Stimulated activated CD4-positive, alpha-beta T cell treated with anti-CD3 and anti-CD28 coated beads, Interleukin-1b, Interleukin-23, amount 100 ng/mL, for 24 hours (primary cell): ENCODE measurements at places on chromosomes 3 and 15.

- DNase-seq, result no peak
Observed at GRCh38 chr3:184549796-184550577, 11.6 kb upstream of the EPHB3 start.

- no peak for DNase-seq
Observed at GRCh38 chr3:66348704-66349103, 127.9 kb downstream of the SLC25A26 start.

DNA sequence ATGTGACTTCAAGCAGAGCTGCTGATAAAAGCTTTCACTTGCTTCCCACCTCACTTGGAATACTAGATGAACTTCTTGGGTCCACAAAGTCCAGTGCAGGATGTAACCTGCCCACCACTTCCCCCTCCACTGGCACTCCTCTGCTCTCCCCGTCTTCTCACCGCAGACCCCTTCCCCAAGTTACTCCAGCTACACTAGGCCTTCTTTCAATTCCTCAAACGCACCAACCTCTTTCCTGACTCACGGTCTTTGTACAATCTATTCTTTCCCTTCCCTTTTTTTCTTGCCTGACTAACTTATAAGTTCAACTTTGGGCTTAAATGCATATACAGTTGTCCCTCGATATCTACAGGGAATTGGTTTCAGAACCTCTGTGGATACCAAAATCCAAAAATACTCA is 5.2 kb upstream of the ATP13A3 start:
- DNase-seq, result no peak

- DNase-seq, result no peak
Observed at GRCh38 chr15:57945616-57946015, 119.9 kb downstream of the ALDH1A2 start.

GRCh38 chr3:4270720-4271119 is 32.4 kb upstream of the SETMAR start:
- no peak for DNase-seq

GRCh38 chr15:95162069-95162468 is 930.7 kb downstream of the MCTP2 start:
- no peak for DNase-seq

GRCh38 chr3:187954873-187955586 is 198.9 kb upstream of the LPP start:
- DNase-seq, result no peak

GRCh38 chr3:13221491-13222061 is 148.3 kb upstream of the IQSEC1 start:
- no peak for DNase-seq

DNA sequence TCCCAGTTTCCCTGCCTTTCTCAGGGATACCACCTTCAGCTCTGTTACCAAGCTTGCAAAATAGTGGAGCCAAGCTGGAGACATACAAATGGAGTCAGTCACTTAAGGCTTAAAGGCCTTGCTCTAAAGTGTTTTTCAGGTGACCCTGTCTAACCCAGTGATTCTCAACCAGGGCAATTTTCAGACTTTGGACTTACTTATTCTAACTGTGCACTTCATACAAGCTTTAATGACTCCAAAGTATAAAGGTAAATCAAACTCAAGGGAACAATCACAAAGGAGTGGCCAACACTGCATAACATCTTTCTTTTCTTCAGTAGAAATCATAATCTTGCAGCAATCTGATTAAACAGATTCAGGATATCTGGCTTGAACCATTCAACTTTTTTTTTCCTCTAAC is 9.4 kb downstream of the ANO10 start:
- no peak for DNase-seq

- DNase-seq, result no peak
Observed at GRCh38 chr15:100158356-100158755, 183.4 kb downstream of the ADAMTS17 start.

- DNase-seq, result no peak
Observed at GRCh38 chr3:125481786-125482185, 38.2 kb downstream of the SNX4 start.

GRCh38 chr15:31136016-31136415 is 34.5 kb upstream of the TRPM1 start:
- DNase-seq, result no peak

GRCh38 chr3:8494327-8494726 is 7.3 kb upstream of the LMCD1 start:
- no peak for DNase-seq

GRCh38 chr15:100818927-100819326 is 60.7 kb upstream of the ALDH1A3 start:
- no peak for DNase-seq

DNA sequence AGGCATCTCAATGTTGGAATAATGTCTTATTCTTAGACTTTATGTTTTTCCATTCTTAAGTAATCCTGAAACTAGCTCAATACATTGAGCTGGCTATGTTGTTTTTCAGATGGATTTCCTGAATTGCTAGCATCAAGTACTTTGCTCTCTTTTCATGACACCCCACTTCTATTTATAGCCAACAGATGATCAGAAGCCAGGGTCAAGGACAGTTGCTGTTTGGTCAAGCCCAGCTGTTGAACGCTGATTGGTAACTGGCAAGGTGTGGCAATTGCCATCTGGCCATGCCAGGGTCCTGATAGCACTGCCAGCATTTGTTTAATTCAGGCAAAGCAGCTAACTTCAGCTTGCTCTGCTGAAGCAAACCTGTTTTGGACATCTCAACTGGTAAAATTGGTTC is 46.2 kb upstream of the PLCL2 start:
- no peak for DNase-seq

DNA sequence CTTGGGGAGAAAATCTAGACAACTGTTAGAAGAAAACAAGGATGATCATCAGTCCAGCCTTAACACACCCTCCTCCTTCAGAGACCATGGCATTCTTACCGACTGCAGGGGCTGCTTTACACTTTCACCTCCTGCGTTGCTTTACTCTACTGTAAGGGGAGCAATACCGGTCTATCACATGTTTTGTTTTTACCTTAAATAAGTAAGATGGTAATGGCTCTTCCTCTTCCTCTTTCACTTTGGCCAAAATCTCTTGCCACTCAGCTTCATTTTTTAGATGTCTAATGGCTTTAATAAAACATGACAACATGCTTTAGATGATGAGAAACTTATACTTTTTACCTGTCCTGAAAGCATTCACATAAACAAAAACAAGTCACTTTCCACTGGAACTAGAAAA is 33.4 kb upstream of the STIMATE start:
- DNase-seq, result no peak

- no peak for DNase-seq
Observed at GRCh38 chr3:55742022-55742831, 255.1 kb upstream of the WNT5A start.

- no peak for DNase-seq
Observed at GRCh38 chr3:185961675-185962232, 23.9 kb upstream of the TRA2B start.

DNA sequence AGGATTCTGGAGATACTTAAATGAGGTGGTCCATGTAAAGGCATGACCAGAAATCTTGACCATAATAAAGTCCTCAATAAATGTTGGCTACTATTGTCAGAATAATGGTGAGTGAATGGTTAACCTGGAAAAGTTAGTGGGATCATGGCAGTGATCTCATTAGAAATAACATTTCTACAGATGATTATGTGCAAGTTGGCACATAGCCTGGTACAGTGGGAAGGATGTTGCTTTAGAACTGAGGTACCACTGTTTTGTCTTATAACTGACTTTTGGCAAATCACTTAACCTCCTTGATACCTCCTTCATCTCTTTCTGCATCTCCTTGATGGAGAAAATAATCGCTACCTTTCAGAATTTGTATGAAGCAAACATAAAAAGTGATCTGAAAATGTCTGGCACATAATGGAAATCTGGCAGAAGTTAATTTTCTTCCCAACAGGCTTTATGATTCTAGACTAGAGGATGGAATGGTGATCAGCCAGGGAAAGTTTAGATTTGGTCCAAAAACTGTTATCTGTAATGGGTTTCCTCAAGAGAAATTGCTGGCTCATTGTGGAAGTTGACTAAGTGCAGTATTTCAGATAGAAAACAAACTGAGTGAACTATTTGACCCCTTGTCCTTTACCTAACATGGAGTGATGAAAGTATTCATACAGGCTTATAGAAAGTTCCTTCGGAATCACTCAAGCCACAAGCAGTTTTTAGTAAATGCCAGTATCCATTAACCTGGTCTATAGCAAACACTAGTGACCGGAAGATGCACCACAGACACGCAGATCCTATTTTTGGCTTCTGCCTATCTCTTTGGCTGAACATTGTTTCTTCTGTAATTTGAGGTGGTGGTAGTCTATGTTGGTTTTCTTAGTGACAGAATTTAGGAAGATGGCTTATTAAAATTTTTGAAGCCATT is 449.6 kb upstream of the TGFBR2 start:
- no peak for DNase-seq

GRCh38 chr15:93030430-93031102 is 58.4 kb downstream of the RGMA start:
- DNase-seq, result peak; percentile 37

DNA sequence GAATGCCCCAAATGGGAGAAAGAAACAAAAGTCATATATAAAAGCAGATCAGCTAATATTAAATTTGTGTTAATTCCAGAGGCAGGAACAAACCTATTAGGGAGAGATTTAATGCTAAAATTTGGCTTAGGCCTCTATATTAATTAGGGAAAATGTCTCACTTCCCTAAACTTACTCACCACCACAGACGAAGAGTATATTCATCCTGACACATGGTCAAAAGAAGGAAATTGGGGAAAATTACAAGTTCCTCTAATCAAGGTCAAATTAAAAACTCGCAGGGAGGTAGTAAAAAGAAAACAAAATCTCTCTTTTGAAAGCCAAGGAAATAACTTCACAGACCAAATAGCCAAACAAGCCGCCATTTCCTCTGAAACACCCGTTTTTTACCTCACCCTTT is 32.2 kb downstream of the GRM2 start:
- DNase-seq, result no peak

- DNase-seq, result no peak
Observed at GRCh38 chr3:135896613-135897012, 68.9 kb upstream of the PPP2R3A start.

DNA sequence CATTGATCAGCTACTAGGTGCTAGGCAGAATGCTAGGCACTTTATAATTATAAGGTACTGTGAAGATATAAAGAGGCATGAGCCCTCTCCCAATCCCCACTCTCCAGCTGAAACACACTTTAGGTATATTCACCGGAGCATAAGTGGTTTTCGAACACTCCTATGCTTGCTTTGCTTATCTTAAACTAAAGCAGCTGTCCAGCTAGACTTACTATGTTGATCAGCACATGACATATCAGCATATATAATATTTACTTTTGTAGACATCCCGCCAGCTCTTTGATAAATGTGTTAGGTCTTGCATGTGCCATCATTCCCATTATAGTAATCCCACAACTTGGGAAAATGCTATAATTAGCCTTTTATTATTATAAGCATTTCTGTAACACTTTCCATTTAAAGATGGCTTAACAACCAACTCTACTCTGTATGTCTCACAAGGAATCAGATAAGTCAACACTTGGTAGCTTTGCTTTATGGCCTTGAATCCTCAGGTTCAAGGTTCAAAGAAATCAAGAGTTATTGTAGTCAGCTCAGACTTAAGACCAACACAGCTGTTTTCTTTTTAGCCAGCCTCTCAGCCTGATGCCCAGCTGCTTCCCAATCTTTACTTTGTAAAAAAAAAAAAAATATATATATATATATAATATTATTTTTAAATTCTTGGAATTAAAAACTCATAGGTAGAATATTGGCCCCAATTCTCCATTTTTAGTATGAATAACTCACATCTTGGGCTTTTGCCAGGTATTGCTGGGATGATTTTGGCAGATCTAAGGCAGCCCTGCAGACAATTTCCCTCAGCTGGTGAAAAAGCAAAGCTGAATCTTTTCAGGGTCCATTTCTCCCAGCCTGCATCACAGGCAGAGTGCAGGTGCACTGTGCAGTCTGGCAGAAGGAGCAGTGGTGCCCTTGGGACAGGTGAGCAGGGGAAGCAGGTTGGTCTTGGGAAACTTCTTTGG is 104.2 kb downstream of the THRB start:
- DNase-seq, result no peak

- no peak for DNase-seq
Observed at GRCh38 chr15:74202452-74203401, at the start of gene STRA6. TSS of gene STRA6 (minus strand) at chr15:74202787. CDS start at chr15:74202267, 520 bp downstream.

- no peak for DNase-seq
Observed at GRCh38 chr3:175857666-175858270, 998.6 kb downstream of the NAALADL2 start.

DNA sequence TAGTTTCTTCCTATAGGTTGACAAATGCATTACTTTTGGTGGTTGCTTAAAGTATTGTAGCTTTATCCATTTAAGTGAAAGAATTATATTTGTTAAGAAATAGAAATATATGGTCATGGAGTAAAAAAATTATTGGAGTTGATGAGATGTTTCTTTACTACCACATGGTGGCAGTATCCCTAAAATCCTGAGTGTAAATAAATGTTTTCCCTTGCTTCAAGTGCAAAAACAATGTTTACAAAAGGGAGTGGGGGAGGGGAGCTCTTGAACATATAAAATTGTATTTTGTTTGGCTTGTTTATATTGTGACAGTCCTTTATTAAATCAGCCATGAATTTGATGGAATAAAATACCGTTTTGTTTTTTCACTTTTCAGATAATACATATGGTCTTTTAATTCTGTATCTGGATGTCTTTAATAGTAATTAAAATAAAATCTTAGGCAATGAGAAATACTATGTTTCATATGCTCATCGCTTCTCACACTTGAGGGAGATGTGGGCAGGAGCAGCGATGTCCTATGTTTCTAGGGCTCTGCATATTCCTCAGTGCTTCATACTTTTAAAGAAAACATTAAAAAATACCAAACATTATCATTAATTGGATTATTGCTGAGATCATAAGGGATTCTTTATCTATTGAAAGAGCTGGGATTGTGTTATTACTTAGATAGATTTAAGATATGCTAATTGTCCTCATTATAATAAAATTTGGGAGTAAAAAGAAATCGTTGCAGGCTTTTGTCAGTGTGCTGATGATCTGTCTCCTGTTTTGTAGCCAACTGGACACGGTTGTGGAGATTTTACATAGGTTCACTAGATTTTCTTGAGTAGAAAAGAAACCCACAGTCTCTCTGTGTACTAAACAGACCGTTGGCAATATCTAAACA is 349.7 kb downstream of the TUSC7 start:
- DNase-seq, result no peak

DNA sequence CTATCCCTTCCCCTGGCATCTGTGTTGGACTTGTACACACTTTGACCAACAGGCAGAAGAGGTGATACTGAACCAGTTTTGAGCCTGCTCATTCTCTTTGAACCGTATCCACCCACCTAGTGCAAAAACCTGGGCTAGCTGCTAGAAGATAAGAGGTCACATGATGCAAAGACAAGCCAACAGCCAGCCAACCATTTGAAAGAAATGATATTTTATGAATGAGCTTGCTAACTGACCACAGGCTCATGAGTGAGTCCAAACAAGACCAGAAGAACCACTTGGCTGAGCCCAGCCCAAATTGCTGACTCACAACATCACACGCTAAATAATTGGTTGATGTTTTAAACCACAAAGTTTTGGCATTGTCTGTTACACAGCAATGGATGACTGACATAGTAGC is 74.0 kb upstream of the CTNNB1 start:
- no peak for DNase-seq

DNA sequence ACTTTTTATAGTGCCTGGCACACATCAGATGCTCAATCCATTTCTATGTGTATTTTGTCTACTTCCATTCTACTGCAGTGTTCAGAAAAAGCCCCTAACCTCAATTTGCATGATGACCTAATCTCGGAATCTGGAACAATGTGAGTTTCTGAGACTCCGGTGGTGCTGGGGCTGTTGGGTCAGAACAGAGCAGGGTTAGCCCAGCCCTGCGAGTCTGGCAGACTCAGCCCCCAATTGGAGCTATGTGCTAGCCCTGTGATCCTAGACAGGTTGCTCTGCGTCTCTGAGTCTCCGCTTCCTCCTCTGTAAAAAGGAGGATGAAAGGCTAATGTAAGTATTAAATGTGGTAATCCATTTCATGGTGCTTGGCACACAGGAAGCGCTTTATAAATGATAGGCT is 95.0 kb upstream of the ICE2 start:
- peak; percentile 30 for DNase-seq
